SK-N-DZ (cell line): ENCODE measurements at places on chromosomes 6 and 20.

DNA sequence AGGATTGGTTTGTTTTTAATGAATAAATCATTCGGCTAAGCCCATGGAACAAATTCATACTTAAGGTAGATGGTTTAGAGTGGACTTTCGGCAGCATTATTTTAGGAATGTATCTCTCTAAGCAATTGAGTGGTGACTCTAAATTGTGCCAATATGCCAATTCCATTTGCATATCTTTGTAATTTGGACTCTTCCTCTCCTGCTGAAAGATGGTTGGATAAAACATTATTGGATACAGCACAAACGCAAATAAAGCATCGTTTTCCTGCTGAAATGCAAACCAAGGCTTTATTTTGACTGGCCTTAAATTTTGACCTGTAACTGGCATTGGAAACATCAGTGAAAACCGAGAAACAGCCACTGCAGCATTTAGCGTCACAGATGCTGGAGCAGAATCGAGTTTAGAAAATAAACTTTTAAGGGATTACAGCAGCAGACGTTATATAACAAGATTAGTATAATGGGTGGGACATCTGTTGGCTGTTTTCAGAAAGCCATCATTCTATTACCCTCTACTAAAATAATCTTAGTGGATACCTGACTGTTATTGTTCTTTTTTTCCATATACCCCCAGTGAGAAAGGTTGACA, 726.0 kb downstream of the KIF16B start:
- DNase-seq = peak; percentile 74

DNA sequence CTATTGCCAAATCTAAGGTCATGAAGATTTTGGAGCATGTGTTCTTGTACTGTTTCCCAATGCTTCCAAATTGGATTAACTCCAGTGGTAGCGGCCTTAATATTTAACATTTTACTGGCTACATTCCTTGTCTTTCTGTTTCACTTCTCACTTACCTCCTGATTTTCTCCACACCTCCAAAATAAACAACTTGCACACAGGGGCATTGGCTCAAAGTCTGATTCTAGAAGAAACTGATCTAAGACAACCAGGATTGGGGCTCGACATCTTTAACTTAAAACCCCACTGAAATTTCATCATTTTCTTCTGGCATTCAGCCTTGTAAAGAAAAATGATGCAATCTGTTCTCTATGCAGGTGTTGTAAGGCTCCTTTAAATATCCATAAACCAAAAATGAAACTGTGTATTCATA, 557.9 kb upstream of the ID4 start:
- no peak for DNase-seq

DNA sequence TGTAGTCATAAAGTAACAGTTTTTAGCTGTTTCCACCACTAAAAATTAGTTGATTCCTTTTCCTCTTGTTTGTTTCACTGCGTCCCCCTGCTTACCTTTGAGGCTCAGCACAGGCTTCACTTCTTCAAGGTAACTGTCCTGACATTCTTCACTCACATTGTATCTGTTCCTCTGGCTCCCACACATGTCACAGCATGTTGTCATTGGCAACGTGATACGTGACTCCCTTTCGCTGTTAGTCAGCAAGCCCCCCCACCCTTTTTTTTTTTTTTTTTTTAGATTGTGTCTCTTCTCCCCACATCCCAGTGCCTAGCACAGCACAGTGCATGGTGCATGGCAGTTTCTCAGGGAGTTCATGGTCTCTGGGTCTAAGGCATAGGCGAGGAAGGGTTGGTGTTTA, 13.3 kb downstream of the VAPB start:
- no peak for DNase-seq

DNA sequence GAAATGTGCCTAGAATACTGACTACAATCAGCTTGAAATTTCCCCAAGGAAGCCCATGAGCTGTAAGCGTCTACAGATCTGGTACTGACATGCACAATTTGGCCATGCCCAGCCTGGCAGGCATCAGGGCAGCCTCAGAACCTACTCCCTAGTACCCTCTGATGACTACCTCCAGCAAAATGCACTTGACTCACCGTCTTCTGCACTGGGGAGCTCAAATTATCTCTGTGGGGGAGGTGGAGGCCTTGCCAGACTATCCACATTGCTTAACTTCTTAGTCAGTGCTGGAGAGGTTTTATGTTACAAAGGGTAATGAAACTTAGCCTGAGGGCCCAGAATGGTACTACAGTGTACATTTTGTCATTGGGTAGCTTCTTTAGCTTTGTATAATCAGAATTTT, 126.0 kb upstream of the ADGRF1 start:
- DNase-seq = no peak

GRCh38 chr6:131877999-131878789, 70.4 kb downstream of the ENPP1 start:
- no peak for DNase-seq

DNA sequence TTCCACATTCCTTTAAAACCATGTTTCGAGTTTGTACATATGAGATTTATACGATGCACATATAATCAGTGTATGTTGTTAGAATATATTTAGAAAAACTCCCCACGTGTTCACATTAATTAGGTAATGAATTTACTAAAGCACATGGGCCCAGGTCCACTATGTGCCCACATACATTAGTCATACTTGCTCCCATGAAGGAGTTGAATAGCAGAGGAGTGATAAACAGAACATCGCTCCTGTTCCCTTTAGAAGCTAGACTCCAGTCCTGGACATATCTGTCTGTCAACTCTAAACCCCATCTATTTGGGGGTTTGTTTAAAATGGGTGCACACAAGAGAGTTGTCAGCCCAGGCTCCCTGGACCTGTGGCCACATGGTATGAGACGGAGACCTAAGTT, 108.1 kb upstream of the TIAM2 start:
- DNase-seq = no peak

- DNase-seq = no peak
These were observed at the start of gene NHSL1 for GRCh38 chr6:138499303-138500018. Gene NHSL1 (minus strand): TSS chr6:138499494. CDS start chr6:138499290, 204 bp downstream.

DNA sequence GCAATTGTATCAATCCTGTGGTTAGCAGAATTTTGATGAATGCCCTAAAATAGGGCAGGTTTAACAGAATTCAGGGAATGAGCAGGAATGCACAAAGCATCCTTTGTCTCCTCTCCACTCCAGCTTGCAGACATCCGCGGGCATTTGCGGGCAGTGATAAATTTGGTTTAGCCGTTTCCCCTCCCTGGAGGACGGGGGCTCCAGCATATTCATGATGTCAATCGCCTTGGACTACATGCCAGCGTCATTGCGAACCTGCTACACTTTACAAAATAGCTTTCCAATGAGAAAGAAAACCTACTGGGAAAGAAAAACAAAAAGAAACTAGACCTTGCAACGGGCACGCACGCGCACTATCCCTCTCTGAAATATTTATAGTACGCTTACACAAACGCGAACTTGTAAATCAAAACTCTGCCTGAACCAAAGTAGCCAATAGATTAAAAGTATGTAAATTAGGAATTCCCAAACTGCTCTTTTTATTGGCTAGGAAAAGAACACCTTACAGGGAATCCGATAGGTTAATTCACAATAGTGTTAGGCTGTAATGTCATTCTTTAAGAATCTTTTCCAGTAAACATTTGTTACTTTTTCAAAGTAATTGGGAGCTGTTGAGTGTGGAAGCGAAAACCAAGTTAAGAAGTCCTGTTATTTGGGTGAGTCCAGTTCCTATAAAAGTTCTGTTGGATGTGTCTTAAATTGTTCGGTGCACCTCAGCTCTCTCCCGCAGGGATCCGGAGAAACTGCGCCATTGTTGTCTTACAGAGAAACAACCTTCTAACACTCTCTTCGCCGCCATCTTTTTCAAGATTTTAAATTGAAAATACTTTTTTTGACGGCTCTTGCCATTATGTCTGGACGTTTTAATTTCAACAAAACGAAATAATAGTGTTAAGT, 136.7 kb downstream of the HFE start:
- DNase-seq = peak; percentile 87

DNA sequence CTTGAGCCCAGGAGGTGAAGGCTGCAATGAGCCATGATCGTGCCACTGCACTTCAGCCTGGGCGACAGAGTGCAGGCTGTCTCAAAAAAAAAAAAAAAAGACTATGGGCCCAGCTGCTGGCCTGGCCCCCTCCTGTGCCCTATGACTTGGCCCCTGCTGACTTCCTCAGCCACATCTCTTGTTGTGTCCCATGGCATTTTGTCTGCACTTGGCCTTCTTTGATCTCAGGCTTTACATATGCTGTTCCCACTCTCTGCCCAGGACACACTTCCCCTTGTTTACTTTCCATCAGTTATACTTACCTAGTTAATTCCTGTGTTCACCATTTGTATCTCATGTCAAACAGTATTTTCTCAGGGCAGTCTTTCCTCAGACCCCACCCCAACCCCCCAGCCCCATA, 44.5 kb downstream of the RPRD1B start:
- no peak for DNase-seq
